ENCODE measurements at places on chromosomes 11 and 22.

- DNase-seq, result no peak
Observed at GRCh38 chr22:29147331-29147899, 58.3 kb upstream of the EMID1 start.

- no peak for DNase-seq
Observed at GRCh38 chr11:68065841-68066240, 27.0 kb downstream of the TCIRG1 start.

DNA sequence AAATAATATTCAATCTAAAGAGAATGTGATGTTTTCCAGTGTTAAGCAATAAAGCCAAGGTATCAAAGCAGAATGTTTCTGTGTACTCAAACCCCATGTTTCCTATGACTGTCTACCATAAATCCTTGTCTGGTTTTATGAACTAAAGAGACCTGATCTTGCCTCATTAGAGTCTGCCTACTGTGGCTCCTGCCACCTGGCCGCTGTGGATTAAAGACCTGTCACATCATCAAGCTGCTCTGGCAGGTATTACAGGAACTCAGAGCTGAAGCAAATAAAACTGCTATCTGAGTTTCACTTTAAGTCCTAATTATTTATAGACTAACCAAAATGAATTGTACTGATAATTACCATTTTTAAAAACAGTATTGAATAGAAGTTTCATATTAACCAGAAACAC, 207.8 kb upstream of the CCDC90B start:
- no peak for DNase-seq

DNA sequence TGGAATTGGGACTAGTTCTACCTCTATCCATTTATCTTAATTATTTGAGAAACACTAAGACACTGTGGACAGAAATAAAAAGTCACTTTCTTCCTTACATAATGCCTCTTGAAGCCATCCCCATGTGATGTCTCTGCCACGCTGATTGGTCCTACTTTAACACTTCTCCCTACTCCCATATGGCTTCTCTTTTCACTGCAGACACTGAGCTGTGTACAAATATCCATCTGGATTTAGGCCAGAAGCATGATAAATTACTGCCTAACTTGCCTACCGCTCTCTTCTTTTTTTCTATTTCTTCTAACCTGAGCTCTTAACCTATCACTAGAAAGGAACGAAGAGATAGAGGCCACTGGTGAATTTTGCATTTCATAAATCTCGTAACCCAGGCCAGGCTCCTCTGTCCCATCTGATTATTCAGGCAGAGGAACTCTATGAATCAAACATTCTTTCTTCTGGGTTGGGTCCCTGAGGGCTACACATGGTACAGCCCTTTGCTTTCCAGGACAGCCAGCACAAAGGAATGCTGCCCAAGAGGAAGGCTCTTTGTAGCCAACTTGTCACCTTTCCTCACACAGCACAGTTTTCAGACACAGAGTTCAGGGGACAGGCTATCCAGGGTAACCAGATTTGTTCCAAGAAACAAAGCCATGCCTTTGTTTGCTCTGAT, 878.5 kb upstream of the LRRC4C start:
- no peak for DNase-seq

- peak; percentile 83 for DNase-seq
Observed at GRCh38 chr22:22111267-22111751, 128.7 kb upstream of the TOP3B start.

GRCh38 chr11:120108785-120109168, 29.1 kb downstream of the TRIM29 start:
- DNase-seq, result no peak

DNA sequence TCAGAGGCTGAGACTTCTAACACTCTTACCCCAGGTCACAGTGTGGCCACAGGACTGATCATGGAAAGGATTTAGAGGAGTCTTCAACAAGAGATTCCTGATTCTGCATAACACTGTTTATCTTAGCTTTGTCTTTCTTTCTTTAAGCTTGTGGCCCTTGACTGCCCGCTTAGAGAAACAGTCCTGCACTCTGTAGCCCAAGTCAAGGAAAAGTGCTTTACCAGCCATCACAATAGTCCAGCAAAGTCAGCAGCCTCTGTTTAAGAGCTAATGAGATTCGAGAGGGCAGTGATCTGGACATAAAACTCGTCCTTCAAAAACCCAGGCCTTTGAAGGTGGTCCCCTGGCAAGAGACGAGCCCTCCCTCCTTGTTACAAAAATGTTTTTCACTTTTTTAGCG, 30.0 kb downstream of the PRDM10 start:
- DNase-seq, result no peak

- DNase-seq, result no peak
Observed at GRCh38 chr22:46478083-46478551, 59.3 kb downstream of the CELSR1 start.

DNA sequence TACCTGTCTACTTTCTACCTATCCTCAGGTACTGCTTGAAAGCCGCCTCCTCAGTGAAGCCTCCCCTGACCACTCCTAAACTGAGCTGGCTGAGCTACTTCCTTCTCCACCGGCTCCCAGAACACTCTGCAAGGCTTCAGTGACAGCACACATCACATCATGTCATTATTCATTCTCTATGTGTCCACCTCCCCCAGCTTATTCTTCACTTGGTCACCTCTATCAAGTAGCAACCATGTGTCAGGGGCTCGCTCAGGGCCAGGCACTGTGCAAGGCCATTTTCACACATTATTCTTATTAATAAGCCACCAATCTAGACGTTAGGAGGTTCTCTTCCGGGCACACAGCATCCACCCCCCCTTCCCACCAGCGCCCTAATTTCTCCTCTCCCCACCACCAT, 3.7 kb upstream of the ELFN2 start:
- DNase-seq, result no peak

GRCh38 chr22:24501301-24502005, 6.3 kb downstream of the UPB1 start:
- DNase-seq, result no peak

DNA sequence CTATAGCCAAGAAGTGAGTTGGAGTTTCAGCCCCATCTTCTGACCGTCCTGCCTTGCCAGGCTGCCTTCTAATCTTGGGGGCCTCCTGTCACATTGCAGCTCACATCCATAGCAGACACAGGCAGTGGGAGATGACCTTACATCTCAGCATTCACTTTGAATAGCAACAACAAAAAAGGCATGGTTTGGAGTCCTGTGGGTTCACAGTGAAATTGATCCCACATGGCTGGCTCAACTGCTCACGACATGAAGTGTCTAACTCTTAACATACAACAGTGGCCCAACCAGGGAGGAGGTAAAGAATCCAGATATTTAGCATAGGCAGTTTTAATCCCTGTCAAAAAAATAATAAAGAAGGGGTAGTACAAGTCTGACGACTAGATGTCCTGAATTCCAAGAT, 38.1 kb downstream of the DBX1 start:
- no peak for DNase-seq

- DNase-seq, result no peak
Observed at GRCh38 chr11:108873310-108873709, 208.4 kb downstream of the DDX10 start.

DNA sequence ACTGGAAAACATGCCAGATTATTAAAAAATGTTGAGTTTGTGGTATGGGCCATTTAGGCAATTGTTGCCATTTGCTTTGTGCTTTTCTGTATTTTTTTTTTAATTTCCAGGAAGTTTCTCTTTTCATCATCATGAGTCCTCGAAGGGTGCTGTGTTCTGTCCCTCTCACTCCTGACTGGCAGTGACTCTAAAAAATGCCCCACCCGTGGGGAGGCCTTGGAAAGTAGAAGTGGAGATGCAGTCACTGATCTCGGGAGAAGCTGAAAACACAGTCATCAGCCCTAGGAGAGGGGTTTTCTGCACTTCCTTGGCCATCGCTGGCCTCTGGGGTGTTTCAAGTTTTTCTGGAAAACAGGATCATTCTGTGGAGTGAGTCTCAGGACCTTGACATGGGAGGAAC, 98.5 kb upstream of the GRK3 start:
- DNase-seq, result no peak

DNA sequence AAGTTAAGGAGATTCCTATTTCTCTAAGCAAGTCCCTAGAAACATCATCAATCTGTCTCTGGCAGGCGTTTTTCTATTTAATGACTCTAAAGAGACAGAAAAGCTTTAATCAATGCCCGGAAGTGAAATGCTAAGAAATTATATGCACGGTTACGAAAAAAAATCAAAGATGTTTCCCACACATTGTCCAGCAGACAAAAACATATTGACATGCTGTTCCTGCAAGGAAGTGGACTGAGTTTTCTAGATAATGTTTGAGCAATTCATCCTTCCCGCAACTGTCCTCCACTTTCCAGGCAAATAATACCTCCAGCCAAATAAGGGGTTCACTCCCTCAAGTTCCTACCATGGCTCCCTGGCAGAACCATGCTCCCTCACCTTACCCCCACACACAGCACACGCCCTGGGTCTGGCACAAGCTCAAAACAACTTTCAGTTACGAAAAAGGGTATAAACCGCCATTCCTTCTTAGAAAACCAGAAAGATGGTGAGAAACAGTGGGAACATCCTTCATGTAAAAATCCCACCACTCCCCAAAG, 29.6 kb downstream of the GALNT18 start:
- no peak for DNase-seq

- peak; percentile 68 for DNase-seq
Observed at GRCh38 chr11:71447791-71448256, 369 bp downstream of the DHCR7 start.

- no peak for DNase-seq
Observed at GRCh38 chr22:40094485-40094884, 83.2 kb upstream of the TNRC6B start.

- DNase-seq, result no peak
Observed at GRCh38 chr11:63770763-63771162, 2.2 kb upstream of the ZFTA start.

GRCh38 chr22:41876275-41876674, 38.6 kb downstream of the SHISA8 start:
- no peak for DNase-seq

DNA sequence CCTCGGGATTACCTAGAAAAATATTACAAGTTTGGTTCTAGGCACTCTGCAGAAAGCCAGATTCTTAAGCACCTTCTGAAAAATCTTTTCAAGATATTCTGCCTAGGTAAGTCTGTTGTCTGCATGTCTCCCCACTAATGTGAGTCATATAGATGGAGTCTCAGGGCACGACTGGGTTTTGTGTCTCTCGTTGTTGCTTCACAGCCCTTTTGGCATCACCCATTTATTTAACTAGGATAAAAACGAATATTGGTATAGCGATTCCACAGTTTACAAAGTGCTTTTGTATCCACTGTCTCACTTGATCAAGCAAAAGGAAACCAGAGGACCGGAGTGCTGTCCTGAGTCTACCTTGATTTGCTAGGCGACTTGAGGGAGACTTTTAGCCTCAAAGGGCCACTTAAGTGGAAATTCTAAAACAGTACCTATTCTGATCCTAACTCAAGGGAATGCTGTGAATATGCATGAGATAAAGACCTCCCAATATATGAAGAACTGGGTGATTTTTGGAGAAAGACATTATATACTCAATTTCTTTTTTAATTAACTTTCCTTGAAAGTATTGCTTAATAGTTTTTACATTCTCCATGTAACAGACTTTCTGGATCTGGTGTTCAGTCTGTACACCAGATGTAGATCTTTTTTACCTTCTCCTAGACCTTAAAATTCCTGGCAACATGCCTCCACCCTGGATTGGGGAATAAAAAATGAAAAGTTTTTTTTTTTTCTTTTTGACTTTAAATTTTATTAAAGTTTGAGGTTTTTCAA, 590 bp downstream of the NNMT start:
- DNase-seq, result no peak

DNA sequence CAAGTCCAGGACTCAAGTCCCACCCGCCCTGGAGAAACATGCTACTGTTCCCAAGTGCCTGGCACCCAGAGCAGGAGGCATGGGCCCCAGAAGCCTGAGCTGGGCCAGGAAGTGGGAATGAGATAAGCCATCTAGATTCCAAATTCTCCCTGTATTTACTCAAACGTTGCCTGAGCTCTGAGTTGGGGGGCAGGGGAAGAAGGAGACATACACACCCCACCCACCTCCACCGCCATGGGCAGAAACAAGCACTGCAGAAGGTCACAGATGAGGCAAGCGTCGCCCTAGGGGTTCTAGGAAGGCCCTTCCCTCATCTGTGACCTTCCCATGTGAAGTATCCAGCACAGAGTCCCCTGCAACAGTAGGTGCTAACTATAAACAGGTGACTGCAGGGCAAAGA, 54.0 kb downstream of the PLEKHA7 start:
- DNase-seq, result no peak

DNA sequence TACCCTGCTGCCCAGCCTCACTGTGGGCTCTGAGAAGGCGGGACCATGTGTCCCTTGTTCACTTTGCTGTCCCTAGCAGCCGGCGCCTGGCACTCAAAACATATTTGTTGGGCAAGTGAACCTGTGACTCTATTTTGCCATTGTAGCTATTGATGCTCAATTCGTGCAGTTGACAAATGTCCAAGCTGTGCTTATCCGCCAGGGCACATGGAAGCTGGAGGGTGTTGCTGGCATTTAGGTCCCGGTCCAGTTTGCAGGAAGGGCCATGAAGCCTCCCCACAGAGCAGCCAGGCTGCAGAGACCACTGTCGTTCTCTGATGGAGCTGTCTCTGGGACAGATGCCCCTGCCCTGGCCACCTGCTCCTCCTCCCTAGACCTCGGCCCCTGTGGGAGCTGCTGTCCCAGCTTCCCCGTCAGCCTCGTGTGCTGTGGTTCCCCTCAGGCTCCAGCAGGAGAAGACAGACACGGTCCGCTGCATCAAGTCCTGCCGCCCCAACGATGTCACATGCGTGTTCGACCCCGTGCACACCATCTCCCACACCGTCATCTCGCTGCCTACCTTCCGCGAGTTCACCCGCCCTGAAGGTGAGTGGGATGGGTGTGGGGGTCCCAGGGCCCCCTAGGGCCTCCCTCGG, 71.5 kb downstream of the FBLN1 start:
- no peak for DNase-seq

GRCh38 chr11:77163271-77163670, 35.2 kb downstream of the MYO7A start:
- no peak for DNase-seq

DNA sequence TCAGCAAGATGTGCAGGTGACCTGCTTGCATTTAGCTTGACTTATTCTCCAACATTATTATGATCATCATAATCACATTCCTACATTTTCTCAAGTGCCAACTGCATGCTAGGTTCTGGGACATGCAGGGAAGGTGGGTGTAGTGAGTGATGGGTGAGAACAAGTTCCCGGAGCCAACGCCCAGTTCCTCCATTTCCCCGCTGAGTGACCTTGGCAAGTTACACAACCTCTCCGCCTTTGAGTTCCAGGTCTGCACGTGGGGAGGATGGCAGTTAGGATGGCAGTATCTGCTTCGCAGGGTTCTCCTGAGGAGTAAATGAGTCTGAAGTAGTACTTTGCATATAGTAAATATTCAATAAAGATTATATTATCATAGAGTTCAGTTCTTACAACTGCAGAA, 140.3 kb downstream of the GRIK4 start:
- no peak for DNase-seq
